ENCODE measurements at places on chromosomes 3 and 15.
A peak's percentile ranks its signal among the peaks of the same experiment; 100 is the strongest.

DNA sequence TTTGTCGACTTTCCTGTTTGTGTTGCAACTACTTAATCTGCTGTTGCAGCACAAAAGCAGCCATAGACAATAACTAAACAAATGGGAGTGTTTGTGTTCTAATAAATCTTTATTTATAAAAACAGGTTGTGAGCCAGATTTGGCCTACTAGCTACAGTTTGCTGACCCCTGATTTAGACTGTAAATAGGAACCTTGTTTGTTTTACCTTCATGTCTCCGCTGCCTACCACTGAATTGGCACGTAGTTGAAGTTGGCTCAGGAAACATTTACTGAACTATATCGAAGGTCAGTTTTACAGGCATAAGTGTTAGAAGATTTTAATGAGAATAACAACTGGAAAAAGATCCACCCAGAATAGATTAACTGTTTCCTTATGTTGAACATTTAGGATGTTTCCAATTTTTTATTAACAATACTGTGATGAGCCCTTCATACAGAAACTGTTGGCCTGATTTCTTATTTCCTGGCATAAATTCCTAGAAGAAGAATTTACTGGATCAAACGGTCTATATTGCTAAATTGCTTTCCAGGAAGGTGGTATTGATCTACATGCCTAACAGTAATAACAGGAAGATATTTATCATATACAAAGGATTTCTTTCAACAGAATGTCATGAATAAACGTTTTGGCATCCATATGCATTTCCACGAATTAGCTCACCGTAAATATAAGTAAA lies 156.2 kb upstream of the NR2E3 start:
- DNase-seq: no peak

GRCh38 chr15:31013863-31014607 lies 22.6 kb upstream of the MTMR10 start:
- no peak for DNase-seq

GRCh38 chr3:28050885-28051284 lies 190.5 kb upstream of the CMC1 start:
- DNase-seq: no peak

DNA sequence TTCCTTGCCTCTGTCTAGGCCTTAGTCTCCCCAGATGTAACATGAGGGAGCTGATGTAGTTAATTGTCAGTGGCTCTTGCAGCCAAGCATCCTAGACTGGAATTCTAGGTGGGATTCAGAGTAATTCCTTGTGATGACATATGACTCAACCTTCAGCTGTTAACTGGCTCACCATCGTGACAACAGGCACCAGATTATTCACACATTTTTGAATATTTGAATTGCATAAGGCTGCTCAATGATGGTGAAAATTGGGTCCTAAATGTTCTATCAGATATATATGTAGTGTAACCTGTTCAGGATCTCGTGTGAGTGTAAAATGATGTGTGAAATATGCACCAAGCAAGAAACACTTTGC lies 405.1 kb downstream of the LPP start:
- DNase-seq: no peak

GRCh38 chr15:58582160-58582559 lies 150.4 kb downstream of the LIPC start:
- no peak for DNase-seq

- no peak for DNase-seq
Measured at GRCh38 chr3:174955513-174956016, 96.4 kb downstream of the NAALADL2 start.

- no peak for DNase-seq
Measured at GRCh38 chr15:51030649-51031316, 63.9 kb downstream of the TNFAIP8L3 start.

- DNase-seq: no peak
Measured at GRCh38 chr3:14623569-14624051, 28.0 kb upstream of the CCDC174 start.

DNA sequence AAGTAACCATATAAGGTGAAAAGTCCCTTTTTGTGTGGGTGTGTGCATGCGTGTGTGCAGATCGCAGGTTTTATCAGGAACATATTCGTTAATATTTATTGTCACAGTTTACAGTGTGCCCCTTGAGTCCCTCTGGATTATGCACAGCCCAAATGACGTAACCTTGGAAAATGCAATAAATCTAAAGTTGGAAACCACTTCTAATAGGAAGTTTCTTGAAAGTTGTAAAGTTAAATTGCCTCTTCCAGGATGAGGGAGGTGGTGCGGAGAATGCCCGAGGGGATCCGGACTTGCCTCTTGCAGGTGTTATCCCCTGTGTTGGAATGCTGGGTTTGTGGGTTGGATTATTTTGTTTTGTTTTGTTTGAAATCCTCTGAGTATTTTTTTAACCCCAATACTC lies 143.3 kb downstream of the CMSS1 start:
- no peak for DNase-seq

DNA sequence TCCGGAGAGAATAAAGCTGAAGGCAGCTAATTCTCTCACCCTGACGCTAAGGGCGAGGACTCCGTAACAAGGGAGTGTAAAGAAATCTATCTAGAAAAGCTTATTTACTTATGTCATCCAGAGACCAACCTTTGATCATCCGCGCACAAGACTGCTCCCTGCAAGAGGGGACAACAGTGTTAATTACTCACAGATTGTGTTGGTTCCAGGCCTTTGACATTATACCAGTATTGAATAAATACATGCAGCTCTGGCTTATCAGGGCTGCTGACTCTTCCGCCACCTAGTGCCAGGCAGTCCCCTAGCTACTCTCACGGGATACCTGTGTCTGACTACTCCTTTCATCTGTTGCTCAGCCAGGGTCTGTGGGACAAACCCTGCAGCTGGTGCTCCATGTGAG lies 211.7 kb downstream of the DTWD1 start:
- peak; percentile 50 for DNase-seq

GRCh38 chr15:90047956-90048575 lies 46.9 kb downstream of the ZNF710 start:
- DNase-seq: no peak

DNA sequence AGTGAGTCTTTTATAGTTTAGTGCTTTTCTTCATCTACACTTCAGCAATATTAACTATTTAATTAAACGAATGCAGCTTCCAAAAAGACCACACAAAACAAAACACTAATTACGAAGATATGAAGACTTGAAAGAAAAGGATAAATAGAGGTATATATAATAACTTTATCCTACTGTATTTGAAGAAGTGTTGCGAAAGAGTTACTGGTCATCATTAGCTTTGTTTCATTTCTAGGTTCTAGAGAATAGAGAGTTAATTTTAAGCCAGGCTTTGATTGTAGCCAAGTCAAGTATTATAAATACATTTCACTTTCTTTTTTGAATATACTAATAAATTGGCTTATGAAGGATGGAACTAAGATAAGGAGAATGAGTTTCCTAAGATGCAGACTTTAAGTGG lies 416.8 kb upstream of the GBE1 start:
- no peak for DNase-seq

- DNase-seq: no peak
Measured at GRCh38 chr15:80153900-80154299, 1.1 kb downstream of the FAH start.

DNA sequence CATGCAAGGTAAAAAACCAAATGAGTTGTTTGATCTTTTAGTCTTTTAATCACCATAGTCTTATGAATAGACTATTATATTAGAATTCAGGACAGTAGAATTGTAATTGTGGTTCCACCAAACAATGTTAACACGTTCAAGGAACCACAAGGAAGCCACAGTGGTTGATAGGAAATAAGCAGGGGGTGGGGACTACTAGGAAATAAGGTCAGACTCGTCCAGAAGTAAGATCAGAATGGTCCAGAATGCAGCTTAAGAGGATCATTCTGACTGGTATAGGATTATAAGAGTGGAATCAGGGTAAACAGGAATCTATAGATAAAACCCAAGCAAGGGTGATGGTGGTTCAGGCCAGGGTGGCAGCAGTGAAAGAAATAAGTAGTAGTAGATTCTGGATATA lies 7.5 kb downstream of the MYNN start:
- DNase-seq: no peak

DNA sequence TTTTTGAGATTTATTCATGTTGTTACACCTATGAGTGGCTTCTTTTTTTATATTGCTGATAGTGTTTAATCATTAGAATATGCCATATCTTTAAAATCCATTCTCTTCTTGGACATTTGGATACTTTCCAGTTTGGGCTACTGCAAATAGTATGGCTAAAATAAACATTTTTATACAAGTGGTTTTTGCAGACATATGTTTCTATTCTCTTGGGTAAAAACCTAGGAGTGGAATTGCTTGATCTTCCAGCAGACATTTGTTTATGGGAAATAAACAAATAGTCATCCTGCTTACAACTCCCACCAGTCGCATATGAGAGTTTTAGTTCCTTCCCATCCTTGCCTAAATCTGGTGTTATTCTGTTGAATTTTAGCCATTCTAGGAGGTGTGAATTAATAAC lies 193.1 kb downstream of the ALCAM start:
- no peak for DNase-seq

DNA sequence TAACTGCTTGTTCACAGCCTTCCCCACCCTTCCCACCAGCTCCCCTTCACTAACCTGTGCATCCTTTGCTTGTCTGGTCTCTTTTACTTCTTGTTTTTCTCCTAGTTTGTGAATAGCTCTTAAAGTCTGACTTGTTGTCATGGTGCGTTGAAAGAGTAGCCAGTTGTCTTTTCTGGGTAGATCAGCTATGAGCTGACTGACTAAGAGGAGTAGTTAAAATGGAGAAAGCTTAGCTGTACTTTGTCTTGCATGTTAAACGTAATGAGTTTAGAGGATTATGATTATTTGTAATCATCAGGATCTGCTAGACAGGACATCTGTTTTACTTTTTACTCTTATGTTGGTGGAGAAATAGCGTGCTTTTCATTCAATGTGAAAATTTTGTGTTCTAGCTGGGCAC lies 35.9 kb downstream of the ATP2C1 start:
- DNase-seq: no peak

DNA sequence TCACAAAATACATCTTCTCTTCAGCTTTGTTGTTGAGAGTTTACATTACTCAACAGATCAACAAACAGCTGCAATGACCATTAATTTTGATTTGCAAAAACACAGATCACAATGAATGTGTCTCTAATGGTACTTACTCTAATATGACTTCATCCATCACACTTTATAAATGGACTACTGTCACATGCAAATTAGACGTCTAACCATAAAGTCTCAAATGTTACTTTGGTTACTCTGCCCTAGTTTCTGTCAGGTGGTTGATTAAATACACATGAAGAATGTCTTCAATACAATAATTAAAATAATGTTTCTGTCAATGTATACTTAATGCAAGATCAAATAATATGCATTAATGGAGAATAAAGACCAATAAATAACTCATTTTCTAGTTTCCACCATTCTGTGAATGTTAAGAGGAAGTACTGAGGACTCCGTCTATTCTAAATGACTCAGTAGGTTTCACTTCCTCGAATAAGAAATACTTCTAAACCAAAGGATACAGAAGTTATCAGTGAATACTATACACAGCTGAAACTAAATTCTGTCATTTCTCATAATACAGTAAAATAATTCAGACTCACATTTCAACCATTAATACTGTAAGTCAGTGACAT lies 145.8 kb downstream of the CBLB start:
- DNase-seq: no peak

GRCh38 chr3:131174752-131175151 lies 148.1 kb downstream of the NEK11 start:
- DNase-seq: no peak

- DNase-seq: no peak
Measured at GRCh38 chr3:71673486-71673885, 51.7 kb downstream of the EIF4E3 start.

- DNase-seq: no peak
Measured at GRCh38 chr15:79479616-79480015, 47.5 kb downstream of the MINAR1 start.

DNA sequence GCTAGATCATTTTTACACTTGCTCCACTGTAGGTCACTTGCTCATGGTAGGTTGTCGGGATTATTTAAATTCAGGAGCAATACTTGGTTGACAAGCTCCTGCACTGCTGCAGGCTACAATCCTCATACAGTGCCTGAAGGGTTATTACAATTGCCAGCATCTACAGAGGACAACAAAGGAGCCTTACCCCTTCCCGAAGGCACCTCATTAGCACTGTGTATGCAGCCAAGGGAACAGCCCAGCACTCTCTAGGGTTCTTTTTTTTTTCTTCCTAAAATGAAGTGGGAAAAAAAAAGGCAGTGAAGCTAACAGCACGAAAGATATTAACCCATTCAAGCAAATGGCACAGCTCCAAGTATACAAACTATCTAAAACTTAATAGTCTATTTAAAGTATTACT lies 142.7 kb downstream of the ULK4 start:
- DNase-seq: no peak

- DNase-seq: peak; percentile 28
Measured at GRCh38 chr15:99009741-99010330, 2.2 kb upstream of the PGPEP1L start.

DNA sequence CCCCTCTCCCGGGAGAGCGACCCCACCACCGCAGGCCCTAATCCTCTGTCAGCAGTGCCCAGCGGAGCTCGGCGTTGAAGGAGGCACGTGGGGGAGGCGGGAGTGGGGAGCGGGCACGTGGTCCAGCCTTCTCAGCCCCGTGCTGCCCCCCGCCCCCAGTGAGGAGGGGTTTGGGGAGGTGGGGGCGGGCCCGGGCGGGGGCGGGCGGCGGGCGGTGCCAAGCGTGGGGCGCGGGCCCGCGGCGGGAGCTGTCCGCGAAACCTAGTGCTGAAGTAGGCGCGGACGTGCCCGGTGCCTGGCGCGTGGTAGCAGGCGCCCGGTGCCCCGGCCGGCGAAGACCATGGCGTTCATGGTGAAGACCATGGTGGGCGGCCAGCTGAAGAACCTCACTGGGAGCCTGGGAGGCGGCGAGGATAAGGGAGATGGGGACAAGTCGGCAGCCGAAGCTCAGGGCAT lies at the start of gene CPLX3:
CPLX3 (plus strand) TSS at position 264 of the 456 bp plus-strand sequence; CDS start at position 341, 77 bp downstream.
- peak; percentile 80 for DNase-seq

GRCh38 chr3:11878837-11879236 lies 32.2 kb upstream of the TAMM41 start:
- no peak for DNase-seq

DNA sequence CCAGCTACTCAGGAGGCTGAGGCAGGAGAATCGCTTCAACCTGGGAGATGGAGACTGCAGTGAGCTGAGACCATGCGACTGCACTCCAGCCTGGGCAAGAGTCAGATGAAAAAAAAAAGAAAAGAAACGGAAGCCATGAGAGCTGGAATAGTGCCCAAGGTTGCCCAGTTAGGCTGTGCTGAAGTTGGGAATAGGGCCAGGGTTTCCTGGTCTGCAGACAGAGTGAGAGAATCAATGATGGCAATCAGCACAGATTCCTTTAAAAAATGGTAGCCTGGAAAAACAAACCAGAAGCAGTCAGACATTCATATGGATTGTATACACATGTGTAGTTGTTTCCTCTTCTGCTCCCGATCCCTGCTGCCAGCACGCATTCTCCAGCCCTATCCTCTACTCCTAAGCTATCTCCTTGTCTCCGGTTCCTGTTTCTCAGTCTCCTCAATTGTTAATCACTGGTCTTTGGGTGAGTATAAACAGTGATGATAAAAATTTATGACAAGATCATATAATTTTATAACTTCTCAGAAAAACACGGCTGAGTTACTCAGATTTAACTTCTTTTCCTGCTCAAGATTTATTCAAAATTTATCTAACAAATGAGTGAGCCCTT lies 316.2 kb upstream of the UMPS start:
- no peak for DNase-seq
